SJCRH30 (cell line): ENCODE measurements at places on chromosomes 16 and 17. TPM values are rescaled to one million over a fixed set of nuclear protein-coding genes. Genes with fewer than 3 reads are reported as not detected.
A peak's percentile ranks its signal among the peaks of the same experiment; 100 is the strongest.

SLC16A11 gene
- total RNA-seq, result not detected in 2 replicates

CCL17 gene
- total RNA-seq, result not detected in 2 replicates

- H3K4me1 ChIP-seq, result peaks cover 8% of the 10 kb centered on the region; the same call in 1 of the 2 replicates
- DNase-seq, result no peak
- no peaks in the 10 kb centered on the region for H3K27me3 ChIP-seq
- no peak overlapping the region for H3K4me3 ChIP-seq
- no peaks in the 10 kb centered on the region for H3K36me3 ChIP-seq
These were observed 42.5 kb downstream of the PSME3IP1 start for GRCh38 chr16:57143149-57143921.

DNA sequence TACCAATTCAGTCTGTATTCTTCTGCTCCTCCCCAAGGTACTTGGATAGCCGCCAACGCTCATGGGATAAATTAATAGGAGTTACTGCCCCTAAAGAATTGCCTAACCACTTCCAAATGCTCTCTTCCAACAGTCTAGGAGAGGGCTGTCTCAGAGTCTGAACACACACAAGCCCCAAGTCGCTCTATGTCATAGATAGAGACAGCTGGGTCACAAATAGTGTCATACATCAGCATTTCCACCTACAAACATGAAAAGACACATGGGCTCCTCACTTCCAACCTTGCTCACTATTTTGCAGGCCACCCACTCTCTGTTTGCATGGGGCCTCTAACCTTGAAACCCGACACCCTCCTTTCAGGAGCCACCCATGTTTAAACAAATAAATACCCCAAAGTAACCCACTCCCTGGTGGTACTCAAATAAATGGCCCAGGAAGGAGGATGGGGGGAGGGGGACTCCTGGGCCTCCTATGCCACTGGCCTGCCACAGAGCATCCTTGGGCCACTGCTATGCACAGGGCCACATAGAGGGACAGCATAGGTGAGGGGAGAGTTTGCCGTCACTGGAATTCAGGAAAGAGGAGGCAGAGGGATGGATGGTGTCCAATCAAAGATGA, 265.9 kb downstream of the SOX9 start:
- DNase-seq, result peak; percentile 85
- H3K36me3 ChIP-seq, result no peaks in the 10 kb centered on the region
- H3K27ac ChIP-seq, result peak overlapping the region; percentile 37; the same call in 1 of the 2 replicates
- no peaks in the 10 kb centered on the region for H3K27me3 ChIP-seq
- no peak overlapping the region for H3K4me3 ChIP-seq

GRCh38 chr17:51853857-51854256, 304.7 kb downstream of the CA10 start:
- no peak overlapping the region for H3K4me3 ChIP-seq
- H3K27me3 ChIP-seq, result no peaks in the 10 kb centered on the region
- no peaks in the 10 kb centered on the region for H3K36me3 ChIP-seq
- H3K27ac ChIP-seq, result no peak overlapping the region

- no peaks in the 10 kb centered on the region; the same call in 1 of the 2 replicates for H3K27me3 ChIP-seq
- no peak overlapping the region for H3K27ac ChIP-seq
- no peaks in the 10 kb centered on the region for H3K4me1 ChIP-seq
- H3K36me3 ChIP-seq, result no peaks in the 10 kb centered on the region
- no peak for DNase-seq
- H3K4me3 ChIP-seq, result no peak overlapping the region
These were observed 970 bp downstream of the PRSS36 start for GRCh38 chr16:31148896-31149295.

DNA sequence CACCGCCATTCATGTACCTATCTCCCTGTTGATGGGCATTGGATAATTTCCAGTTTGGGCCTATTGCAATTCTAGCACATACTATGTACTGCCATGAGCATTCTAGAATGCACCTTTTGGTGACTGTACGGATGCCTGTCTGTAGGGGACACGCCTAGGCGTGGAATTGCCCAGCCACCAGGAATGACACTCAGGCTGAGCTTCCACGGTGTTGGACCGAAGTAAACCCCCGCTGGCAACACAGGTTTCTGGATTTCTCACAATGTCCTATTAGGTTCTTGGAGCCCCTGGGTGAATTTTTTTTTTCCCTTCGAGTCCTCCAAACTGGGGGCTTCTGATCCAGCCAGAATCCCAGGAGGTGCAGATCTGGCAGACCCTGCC, 146.6 kb downstream of the IRF8 start:
- peaks cover 6% of the 10 kb centered on the region; the same call in 1 of the 2 replicates for H3K4me1 ChIP-seq
- no peak overlapping the region for H3K27ac ChIP-seq
- H3K36me3 ChIP-seq, result no peaks in the 10 kb centered on the region

GRCh38 chr17:64084086-64084939, 45.6 kb downstream of the ERN1 start:
- no peaks in the 10 kb centered on the region for H3K36me3 ChIP-seq
- no peaks in the 10 kb centered on the region for H3K27me3 ChIP-seq
- peaks cover 5% of the 10 kb centered on the region; the same call in 1 of the 2 replicates for H3K4me1 ChIP-seq
- no peak overlapping the region for H3K27ac ChIP-seq
- DNase-seq, result no peak
- no peak overlapping the region for H3K4me3 ChIP-seq

DNA sequence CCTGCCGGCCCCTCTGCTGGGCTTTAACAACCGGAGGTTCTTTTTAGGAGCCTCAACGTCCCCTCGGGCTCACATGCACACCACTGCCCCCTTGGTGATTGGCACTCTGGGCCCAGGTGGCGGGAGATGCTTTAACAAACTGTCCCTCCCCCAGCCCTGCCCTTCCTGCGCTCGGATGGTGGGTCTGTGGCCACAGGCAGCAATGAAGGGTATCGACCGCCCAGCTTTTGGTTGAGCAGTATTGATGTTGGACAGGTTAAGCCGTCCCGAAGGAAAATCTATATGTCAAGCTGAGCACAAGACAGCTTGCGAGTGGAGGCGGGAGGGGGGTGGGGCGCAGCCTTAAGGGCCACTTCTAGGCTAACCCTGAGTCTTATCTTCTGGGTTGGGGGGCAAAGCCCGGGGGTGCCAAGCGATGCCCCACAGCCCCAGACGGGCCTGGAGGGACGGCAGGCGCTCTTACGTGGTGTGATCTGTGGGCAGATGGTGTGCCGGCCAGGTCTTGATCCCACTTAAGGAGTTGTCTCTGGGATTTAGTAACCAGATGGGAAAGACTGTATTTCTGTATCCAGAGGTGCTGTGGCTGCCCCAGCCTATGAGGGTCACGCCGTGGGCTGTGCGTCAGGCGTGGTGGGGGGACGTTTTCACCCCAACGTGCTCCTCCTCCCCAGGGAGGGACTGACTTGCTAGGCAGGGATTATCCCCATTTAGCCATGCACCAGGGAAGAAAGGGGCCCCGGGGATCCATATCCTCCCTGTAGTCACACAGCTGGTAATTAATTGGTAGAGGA, 6.2 kb downstream of the GSE1 start:
- no peaks in the 10 kb centered on the region for H3K27me3 ChIP-seq

C17orf75 gene
- 35.5 and 39.8 TPM in 2 replicates for total RNA-seq

- peaks cover 55% of the 10 kb centered on the region for H3K4me1 ChIP-seq
- H3K4me3 ChIP-seq, result no peak overlapping the region
- H3K27ac ChIP-seq, result peak overlapping the region; percentile 38
These were observed 2.1 kb downstream of the MFAP4 start for GRCh38 chr17:19384723-19385391.

DNA sequence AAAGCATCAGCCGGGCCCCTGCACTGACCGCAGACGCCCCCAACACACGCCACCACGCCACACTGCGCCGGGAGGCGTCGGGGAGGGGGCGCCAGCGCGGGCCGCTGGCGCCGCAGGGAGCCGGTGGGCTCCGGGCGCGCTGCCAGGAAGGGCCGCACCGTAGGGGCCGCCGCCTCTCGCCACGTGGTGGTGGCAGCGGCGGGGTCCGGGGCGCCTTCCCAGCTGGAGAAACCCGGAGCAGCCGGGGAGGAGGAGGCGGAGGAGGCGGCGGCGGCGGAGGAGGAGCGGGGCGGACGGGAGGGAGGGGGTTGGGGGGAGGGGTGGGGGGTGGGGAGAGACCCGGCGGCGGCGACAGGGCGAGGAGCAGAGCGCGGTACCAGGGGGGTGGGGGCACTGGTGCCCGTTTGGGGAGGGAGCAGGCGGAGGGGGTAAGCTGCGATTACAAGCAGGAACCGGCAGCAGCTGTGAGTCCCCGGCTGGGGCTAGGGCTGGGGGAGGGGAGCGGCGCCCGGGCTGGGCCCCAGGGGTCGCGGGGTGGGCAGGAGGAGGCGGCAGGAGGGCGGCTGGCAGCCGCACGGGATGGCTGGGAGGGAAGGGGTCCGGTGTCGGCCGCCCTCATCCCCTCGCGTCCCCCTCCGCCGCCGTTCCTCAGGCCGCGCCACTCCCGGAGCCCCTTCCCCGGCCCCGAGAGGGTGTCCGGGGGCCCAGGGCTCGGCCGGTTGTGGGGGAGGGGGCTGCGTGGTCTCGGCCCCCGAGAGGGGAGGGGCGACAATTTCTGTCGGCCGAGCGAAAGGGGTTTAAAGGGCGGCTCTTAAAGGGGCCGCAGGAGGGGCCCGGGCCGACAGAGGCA, at the start of gene TBKBP1:
TBKBP1 (plus strand) TSS at position 431 of the 850 bp plus-strand sequence. CDS start 1,952 bp downstream, outside the sequence.
- H3K36me3 ChIP-seq, result no peaks in the 10 kb centered on the region
- no peaks in the 10 kb centered on the region for H3K27me3 ChIP-seq
- DNase-seq, result peak; percentile 77
- peak within 1 kb of the TSS; percentile 98 for H3K4me3 ChIP-seq

TK2 gene
- total RNA-seq, result 14.8 and 16.0 TPM in 2 replicates

CENPX gene
- total RNA-seq, result 116 and 136 TPM in 2 replicates

DNA sequence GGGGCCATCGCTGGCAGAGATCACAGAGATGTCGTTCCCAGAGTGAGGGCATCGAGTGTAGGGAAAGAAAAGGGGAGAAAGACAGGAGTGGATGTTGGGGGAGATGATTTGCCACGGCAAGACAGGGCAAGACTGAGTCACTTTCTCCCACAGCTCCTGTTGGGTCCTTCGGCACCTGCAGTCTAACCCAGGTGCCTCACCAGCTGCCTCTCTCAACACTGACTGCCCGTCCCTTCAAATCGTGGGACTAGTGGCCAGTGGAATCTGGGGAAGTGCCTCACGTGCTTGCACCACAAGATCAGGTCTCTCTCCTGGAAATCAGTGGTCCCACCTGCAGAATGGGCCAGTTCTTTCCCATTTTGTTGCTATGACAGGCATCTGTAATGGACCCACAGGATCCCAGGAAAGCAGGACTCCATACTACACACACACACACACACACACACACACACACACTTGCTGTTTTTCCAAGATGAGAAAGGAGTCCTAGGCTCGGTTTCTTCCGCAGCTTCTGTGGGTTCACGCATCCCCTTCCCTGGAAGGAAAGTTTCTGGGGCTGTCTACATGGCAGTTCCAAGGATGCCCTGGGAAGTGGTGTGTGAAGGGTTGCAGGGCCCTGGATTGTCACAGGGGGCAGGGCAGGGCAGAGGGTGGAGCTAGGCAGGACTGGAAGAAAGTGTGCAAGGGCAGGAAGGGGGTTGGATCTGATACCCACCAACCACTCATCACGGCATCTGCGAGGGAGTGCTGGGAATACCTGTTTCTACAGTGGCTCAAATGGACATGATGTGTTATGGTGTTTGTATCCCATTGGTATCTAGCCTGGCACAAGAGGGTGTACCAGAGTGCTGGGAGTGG, 10.2 kb upstream of the CBX8 start:
- peaks cover 2% of the 10 kb centered on the region; the same call in 1 of the 2 replicates for H3K4me1 ChIP-seq
- H3K4me3 ChIP-seq, result no peak overlapping the region
- peaks cover 83% of the 10 kb centered on the region for H3K27me3 ChIP-seq
- no peaks in the 10 kb centered on the region for H3K36me3 ChIP-seq
- H3K27ac ChIP-seq, result no peak overlapping the region
- no peak for DNase-seq

DNA sequence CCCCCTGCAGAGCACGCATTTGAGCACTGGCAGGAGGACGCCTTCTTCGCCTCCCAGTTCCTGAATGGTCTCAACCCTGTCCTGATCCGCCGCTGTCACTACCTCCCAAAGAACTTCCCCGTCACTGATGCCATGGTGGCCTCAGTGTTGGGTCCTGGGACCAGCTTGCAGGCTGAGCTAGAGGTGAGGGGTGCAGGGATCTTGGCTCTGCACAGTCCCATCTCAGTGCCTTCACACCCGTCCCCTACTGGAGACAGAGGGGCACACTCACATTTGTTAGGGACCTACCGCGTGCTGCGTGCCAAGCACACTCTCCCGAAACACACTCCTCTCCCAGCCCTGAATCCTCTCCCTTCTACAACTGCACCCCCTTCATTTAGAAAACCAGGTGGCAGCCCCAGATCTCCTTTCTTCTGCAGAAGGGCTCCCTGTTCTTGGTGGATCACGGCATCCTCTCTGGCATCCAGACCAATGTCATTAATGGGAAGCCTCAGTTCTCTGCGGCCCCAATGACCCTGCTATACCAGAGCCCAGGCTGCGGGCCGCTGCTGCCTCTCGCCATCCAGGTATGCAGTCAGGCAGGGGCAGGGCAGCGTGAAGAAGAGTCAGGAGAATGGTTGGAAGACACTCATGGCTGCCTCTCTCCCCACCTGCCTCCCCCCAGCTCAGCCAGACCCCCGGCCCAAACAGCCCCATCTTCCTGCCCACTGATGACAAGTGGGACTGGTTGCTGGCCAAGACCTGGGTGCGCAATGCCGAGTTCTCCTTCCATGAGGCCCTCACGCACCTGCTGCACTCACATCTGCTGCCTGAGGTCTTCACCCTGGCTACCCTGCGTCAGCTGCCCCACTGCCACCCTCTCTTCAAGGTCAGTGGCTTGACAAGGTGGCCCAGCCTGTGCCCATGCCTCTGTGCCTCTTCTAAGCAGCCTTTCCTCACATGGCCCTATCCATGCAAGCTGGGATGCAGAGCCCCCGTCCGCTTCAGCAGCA, 6.3 kb downstream of the ALOX15B start:
- H3K27ac ChIP-seq, result no peak overlapping the region
- no peaks in the 10 kb centered on the region for H3K4me1 ChIP-seq
- no peaks in the 10 kb centered on the region for H3K36me3 ChIP-seq
- H3K4me3 ChIP-seq, result no peak overlapping the region

FBRS gene
- 17.6 and 21.1 TPM in 2 replicates for total RNA-seq

GRCh38 chr17:62652251-62653001, 25.0 kb downstream of the MRC2 start:
- DNase-seq, result peak; percentile 51
- peak overlapping the region; percentile 59 for H3K4me3 ChIP-seq
- peaks cover 30% of the 10 kb centered on the region for H3K4me1 ChIP-seq
- no peaks in the 10 kb centered on the region for H3K27me3 ChIP-seq

CPHXL2 gene
- total RNA-seq, result not detected in 2 replicates

- DNase-seq, result no peak
- H3K4me1 ChIP-seq, result peaks cover 20% of the 10 kb centered on the region
- H3K27ac ChIP-seq, result peak overlapping the region; percentile 72
- H3K4me3 ChIP-seq, result peak overlapping the region; percentile 56
- no peaks in the 10 kb centered on the region for H3K36me3 ChIP-seq
These were observed 570 bp downstream of the NR1D1 start for GRCh38 chr17:40099619-40100418.

DNA sequence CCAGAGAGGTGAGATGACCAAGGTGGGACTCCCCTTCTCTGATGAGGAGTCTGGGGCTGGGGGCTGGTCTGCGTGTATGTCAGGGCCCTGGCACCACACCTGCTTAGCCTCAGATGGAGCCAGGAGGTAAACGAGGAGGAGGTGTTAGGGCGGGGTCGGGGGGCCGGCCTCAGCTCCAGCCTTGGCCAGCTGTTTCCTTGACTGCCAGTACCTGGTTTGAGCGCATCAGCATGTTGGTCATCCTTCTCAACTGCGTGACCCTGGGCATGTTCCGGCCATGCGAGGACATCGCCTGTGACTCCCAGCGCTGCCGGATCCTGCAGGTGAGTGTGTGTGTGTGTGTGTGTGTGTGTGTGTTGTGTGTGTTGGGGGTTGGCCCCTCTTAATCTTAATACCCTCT, 8.1 kb downstream of the CACNA1G start:
- DNase-seq, result no peak
- H3K27ac ChIP-seq, result no peak overlapping the region
- no peaks in the 10 kb centered on the region for H3K36me3 ChIP-seq
- no peaks in the 10 kb centered on the region for H3K27me3 ChIP-seq
- no peak overlapping the region for H3K4me3 ChIP-seq
